ENCODE measurements at places on chromosomes 11 and 22.

GRCh38 chr11:22339611-22340010, 1.4 kb downstream of the SLC17A6 start:
- no peak for DNase-seq

GRCh38 chr11:77074205-77074604, 7.4 kb downstream of the CAPN5 start:
- no peak for DNase-seq

DNA sequence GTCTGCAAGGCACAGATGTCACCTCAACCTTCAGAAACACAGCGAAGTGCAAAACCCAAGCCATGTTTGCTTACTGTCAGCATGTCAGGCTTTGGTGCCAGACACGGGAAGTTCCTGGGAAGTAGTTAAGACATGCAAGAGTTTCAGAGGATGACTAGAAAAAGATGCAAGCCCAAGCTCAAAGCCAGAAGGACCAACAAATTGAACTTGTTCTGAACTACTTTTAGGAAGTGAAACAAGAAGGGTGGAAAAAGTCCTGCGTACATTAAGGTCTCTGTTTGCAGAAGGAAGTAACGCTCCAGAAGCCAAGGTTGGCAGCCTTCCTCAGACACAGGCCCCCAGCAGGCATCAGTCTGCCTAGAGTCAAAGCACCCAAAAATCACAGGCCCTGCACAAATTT, 2.6 kb downstream of the AP1B1 start:
- no peak for DNase-seq

- DNase-seq = no peak
Measured at GRCh38 chr22:28297504-28297903, 378.4 kb upstream of the PITPNB start.

- no peak for DNase-seq
Measured at GRCh38 chr11:112316971-112317370, 56.3 kb upstream of the PLET1 start.

GRCh38 chr11:108713076-108713790, 48.4 kb downstream of the DDX10 start:
- no peak for DNase-seq

DNA sequence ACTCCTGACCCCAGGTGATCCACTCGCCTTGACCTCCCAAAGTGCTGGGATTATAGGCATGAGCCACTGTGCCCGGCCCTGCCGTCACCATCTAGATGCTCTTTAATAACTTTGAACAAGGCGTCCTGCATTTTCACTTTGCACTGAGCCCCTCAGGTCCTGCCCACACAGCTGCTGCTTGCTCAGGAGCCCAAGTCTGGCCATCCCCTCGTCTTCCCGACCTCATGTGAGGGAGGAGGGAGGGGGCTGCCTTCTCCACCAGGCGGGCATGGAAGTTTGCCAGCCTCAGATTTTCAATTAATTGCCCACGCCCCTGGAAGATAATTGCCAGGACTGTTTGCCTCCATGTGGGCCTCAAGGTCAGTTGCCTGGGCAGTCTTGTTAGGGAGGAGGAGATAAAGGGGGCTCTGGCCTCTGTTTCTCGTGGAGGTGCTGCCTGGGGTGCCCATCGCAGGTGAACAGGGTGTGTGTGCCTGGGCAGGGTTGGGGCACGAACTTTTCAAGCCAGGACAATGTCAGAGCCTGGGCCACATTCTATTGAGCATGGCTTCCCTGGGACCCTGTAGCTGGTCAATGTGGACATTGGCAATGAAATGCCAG, 27.9 kb upstream of the MYEOV start:
- no peak for DNase-seq

DNA sequence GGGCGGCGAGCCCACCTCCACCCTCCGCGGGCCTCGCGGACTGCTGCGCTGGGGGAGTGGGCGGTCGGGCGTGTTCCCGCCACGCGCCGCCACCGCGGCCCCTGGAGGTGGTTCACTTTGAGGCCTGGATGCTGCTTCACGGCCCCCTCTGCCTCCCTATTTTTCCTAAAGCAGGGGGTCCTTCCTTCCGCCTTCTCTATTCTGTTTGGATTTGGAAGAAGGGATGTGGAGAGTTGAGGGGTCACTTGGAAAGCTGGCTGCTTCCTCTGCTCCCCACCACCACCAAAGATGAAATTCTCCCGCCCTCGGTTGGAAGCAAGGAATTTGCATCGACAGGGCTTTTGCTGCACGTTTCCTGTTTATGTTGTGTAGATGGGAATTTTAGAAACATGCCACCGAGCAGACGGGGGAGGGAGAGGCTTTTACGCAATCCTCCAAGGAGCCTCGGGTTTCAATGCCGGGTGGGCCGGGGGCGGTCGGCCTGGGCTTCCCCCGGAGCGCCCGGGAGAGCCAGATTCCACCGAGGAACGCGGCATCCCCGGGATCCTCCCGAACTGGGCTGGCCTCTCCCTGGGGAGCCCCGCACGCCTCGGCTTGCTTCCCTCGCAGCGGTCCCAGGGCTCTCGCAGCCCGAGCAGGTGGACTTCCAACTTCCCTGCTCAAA, 403 bp upstream of the SBF2 start:
- DNase-seq = peak; percentile 59

GRCh38 chr11:128326791-128327190, 260.6 kb downstream of the ETS1 start:
- no peak for DNase-seq

- no peak for DNase-seq
Measured at GRCh38 chr22:46242076-46242475, 8.0 kb downstream of the CDPF1 start.

DNA sequence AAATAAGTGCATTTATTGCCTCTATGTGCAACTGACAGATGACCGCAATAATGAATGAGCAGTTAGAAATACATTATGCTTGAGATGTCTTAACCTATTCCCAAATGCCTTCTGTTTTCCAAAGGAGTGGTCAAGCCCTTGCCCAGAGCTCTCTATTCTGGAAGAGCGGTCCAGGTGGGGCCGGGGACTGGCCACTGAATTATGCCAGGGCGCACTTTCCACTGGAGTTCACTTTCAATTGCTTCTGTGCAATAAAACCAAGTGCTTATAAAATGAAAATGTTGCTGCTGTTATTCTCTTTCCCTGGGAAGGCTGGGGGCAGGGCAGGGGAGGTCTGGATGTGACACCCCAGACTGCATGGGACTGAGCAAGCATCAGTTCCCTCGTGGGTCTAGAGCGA, 11.0 kb downstream of the NEFH start:
- no peak for DNase-seq

- DNase-seq = peak; percentile 62
Measured at GRCh38 chr11:44133335-44133946, 38.0 kb downstream of the EXT2 start.

GRCh38 chr11:78499971-78500370, 74.7 kb downstream of the NARS2 start:
- no peak for DNase-seq

- no peak for DNase-seq
Measured at GRCh38 chr22:29199702-29200400, 5.8 kb upstream of the EMID1 start.

DNA sequence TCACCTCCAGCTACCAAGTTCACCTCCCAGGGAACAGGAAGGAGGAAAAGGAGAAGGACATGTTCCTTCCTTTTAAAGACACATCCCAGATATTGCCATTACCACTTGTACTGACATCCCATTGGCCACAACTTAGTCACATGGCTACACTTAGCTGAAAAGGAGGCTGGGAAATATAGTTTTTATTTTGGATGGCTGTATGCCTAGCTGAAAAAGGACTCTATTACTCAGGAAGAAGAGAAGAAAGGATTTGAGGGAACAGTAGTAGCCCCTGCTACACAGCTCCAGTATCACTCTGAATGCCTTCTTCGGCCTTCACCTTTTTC, 2.1 kb upstream of the APOA5 start:
- no peak for DNase-seq

- DNase-seq = peak; percentile 54
Measured at GRCh38 chr22:36765943-36766450, 9.9 kb downstream of the IFT27 start.

- DNase-seq = no peak
Measured at GRCh38 chr11:79668575-79668974, 227.7 kb upstream of the TENM4 start.

GRCh38 chr11:69395287-69395686, 86.2 kb upstream of the LINC01488 start:
- no peak for DNase-seq

DNA sequence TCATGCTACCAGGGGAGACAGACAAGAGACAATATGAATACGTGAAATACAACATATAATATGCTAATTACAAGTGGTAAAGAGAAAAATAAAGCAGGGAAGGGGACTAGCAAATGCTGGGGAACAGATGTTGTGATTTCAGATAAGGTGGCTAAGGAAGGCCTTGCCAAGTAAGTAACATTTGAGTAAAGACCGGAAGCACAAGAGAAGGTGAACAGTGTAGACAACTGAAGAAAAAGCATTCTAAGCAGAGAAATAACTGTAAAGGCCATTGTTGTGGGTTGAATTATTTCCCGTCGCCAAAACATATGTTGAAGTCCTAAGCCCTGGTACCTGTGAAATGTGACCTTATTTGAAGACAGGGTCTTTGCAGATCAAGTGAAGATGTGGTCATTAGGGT, 63.7 kb upstream of the EED start:
- no peak for DNase-seq

- DNase-seq = no peak
Measured at GRCh38 chr22:20204806-20205205, 54.0 kb upstream of the CCDC188 start.

- no peak for DNase-seq
Measured at GRCh38 chr11:64879244-64879900, 951 bp upstream of the EHD1 start.

GRCh38 chr11:1772270-1773130, 8.8 kb upstream of the CTSD start:
- peak; percentile 96 for DNase-seq

- no peak for DNase-seq
Measured at GRCh38 chr11:74780248-74781005, 31.8 kb downstream of the RNF169 start.

- DNase-seq = no peak
Measured at GRCh38 chr11:71451596-71452198, 1.3 kb upstream of the NADSYN1 start.

DNA sequence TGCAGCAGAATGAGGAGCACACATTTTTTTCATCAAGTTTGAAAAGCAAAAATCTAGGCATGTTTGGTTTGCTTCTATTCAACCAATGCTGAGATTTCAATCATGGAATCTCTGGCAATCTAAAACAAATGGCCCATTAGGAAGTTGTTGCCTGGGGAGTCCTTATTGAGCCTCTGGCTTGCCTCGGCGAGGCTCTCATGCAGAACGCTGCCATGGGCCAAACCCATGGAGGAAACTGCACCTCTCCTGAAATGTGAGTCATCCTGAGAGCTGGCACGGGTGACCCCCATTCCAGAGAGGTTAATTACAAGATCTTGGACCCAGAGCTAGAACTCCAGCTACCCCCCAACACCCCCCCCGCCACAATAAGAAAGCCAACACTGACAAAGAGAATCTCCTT, 80.7 kb downstream of the MN1 start:
- peak; percentile 27 for DNase-seq

DNA sequence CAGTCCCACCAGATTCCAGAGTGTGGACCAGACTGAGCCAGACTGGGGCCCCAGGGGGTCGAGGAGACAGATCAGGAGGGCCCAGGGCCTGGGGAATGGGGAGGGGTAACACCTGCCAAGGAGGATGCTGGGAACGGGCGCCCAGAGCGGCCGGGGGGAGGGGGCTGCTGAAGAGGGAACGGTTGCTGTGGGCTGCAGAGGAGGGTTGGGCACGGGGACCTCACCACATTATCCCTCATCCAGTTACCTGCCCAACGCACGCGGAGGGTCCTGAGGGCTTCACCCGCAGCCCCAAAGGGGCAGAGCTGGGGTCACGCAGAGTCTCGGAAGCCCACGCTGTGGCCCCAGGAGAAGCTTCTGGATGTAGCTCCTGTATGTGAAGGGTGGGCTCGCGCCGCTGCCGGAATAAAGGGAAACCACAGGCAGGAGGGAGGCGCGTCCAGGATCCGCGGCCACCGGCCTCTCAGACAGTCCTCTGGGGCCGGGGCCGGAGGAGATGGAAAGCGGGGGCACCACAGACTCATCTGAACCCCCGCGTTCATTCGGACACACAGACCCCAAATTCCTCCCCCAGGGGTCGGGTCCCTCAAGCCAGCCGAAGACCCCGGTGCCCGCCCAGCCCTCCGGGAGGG, 866 bp upstream of the SELENOO start:
- peak; percentile 27 for DNase-seq

GRCh38 chr22:36156515-36157419, 3.8 kb downstream of the APOL3 start:
- peak; percentile 79 for DNase-seq

GRCh38 chr22:28921585-28921879, 38.2 kb downstream of the ZNRF3 start:
- DNase-seq = no peak
